Activated CD4-positive, alpha-beta memory T cell treated with anti-CD3 and anti-CD28 coated beads, Interleukin-2, amount 10 ng/mL, durations not matched to agents 7 days and 5 days (primary cell): ENCODE measurements at places on chromosomes 6 and 20.
A peak's percentile ranks its signal among the peaks of the same experiment; 100 is the strongest.

DNA sequence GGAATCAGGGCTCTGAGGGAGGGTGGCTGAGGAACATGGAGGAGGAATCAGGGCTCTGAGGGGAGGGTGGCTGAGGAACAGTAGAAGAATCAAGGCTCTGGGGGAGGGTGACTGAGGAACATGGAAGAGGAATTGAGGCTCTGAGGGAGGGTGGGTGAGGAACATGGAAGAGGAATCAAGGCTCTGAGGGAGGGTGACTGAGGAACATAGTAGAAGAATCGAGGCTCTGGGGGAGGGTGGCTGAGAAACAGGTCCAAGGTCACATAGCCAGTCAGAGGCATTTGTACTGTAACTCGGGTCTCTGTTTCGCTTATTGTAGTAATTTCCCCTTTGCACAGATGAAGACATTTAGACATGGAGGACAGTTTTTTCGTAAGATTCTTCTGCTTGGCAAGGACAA, 164.8 kb downstream of the SOBP start:
- no peak for DNase-seq

- peak; percentile 6 for DNase-seq
Measured at GRCh38 chr6:169854813-169855212, 103.4 kb downstream of the ERMARD start.

DNA sequence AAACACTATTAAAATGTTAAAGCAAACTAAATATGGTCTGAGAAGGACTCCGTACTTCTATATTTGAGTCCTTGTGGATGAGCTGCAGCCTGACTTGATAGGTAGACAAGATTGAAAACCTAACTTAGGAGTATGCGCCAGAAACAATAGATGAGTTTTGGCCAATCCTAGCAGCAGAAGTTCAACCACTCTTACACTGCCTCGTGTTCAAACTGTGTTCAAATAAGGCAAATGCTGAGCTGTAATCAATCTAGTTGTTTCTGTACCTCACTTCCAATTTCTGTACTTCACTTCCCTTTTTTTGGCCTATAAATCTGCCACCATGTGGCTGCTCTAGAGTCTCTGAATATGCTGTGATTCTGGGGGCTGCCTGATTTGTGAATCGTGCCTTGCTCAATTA, 13.2 kb upstream of the SERINC1 start:
- no peak for DNase-seq

DNA sequence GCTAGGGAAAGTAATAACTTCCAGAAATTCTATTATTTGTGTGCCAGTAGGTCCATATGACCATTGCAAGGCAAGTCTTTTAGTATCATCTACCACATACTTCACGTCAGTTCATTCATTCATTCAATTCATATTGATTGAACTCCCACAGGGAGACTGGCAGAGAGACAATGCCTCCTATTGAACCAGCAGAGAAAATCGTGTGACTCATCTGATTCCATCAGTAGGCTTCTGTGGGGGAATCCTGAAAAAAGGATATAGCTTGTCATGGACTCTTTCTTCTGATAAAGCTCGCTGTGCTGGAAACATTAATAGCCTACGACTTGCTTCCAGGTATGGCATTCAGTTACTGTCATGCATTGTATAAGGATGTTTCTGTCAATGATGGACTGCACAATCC, 45.3 kb upstream of the CNR1 start:
- DNase-seq, result no peak

DNA sequence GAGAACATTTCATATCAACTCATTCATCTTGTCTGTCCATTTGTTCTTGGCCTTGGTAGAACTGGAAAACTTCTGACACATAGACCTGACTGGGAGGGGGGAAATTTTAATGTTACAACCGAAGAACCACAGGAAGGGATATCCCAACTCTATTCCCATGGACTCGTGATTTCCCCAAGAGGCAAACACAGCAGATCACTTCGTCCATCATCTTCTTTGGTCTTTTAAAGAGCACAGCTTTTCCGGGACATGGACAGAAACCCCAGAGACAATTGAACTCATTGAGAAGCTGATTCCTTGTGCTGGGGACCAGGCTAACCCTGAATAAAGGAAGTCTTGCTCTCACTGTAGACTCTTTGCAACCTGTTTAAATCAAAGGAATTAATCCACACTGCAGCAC, 66.3 kb upstream of the TMEM170B start:
- no peak for DNase-seq

DNA sequence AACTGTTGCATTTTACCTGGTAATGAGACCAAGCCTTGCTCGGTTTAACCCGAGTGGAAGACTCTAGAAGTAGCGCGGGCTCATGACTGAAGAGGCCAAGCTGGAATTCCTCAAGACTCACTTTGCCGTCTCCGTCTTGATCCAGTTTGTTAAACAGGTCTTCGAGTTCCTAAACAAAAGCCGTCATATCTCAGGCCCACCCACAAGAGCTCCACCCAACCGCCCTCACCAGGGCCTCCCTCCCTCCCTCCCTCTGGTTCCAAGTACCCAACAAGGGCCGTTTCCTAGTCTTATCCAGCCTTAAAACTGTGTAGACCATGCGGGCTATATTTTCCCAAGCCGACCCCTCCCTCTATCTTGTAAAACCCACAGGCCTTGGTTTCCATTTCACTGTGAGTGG, 81.4 kb downstream of the NINL start:
- DNase-seq, result no peak

DNA sequence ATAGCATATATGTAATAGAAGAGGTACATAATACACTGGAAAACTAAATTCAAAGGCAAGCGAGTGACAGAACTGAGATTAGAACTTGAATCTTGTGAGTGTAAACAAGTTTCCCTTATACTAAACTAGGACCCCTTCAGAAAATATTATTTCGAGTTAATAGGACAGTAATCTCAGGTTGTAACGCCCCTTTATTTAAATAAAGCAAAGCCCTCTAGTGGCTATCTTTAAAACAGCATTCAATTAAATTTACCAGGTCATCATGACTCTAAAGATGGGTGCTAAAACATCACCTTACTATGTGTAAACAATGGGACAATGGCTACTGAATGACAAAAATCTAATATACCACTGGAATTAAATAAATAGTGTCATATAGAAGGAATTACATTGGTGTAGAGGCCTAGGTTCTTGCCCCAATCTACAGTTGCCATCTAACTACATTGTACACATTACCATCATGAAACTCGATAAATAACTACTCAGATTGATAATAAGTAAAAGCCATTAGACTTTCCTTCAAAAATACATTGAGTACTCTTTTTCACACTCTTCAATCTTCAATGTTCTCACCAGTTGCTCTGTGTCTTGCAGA, 255.4 kb upstream of the IRAK1BP1 start:
- no peak for DNase-seq
